ENCODE measurements at places on chromosomes 7 and 10.

GRCh38 chr7:21368317-21368716 is 59.6 kb upstream of the SP4 start:
- no peak for DNase-seq

DNA sequence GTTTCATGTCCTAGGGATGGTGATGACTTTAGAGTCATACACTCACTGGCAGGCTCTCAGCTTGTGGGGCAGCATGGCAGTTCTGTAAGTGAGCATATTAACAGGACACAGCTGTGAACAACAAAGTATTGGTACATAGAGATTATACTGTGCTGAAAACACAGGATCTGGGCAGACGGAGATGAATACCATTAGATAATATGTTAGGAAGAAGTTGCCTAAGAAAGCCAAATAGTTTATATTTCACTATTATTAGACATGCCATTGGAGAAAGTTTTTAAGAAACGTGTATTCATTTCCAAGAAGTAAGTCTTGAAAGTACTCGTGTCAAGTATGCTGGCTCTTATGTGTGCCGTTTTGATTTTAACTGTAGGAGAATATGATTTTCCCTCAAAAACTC is 274.5 kb downstream of the INHBA start:
- no peak for DNase-seq

DNA sequence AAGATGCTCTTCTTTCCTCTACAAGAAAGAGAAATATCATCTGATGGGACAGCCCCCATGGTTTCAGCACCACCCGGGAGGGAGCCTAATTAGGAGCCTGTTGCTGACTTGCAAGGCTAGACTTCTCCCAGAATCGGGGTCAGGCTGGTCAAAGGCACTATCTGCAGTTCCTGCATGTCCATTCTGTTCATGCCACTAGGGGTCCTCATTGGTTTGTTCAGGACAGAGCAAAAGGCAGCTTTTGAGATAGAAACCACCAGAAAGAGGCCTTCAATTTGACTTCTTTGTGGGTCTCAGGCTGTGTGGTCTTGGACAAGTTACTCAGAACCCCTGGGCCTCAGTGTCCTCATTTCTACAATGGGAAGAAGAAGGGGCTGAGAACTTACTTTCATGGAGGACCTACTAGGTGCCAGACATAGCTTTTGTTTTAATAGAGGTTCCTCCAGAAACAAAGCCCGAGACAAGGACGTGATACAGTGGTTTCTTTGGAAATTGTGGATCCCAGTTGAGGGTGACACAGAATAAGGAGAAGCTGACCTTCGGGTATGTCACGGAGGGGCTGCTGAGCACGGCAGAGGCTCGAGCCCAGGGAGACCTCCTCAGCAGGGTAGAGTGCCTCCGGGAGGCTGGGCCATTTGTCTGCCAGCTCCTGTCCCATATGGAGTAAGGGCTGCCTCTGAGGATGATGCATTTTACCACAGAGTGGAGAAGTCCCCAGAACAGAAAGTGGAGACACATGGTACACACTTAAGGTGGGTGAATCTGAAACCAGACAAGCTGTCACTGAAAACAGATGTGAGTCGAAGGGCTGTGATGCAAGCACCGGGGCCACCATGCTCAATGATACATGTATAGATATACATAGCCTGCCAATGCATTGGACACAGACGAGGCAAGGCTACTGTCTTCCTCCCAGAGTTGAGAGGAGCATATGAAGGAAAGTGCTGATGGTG is 33.1 kb upstream of the NEUROD6 start:
- DNase-seq, result peak; percentile 21

DNA sequence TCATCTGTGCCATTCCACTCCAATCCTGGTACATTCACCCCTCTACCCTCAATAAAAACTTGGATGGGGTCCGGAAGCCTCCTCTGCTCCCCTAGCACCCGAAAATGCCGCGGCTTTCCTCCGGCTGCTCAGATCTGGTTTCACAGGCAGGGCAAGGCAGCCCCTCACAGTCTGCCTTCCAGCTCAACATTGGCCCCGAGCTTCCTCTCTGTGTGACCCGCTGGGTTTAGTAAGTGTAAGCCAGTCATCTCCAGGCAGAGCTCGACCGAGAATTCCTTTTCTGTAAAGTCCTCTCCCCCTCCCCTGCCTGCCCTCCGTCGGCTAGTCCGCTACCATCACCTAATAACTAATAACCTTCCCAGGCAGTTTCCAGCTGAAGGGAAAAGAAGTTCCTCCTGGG is 3.4 kb downstream of the INHBA start:
- no peak for DNase-seq

GRCh38 chr7:55369427-55370400 is 4.6 kb downstream of the LANCL2 start:
- DNase-seq, result no peak

DNA sequence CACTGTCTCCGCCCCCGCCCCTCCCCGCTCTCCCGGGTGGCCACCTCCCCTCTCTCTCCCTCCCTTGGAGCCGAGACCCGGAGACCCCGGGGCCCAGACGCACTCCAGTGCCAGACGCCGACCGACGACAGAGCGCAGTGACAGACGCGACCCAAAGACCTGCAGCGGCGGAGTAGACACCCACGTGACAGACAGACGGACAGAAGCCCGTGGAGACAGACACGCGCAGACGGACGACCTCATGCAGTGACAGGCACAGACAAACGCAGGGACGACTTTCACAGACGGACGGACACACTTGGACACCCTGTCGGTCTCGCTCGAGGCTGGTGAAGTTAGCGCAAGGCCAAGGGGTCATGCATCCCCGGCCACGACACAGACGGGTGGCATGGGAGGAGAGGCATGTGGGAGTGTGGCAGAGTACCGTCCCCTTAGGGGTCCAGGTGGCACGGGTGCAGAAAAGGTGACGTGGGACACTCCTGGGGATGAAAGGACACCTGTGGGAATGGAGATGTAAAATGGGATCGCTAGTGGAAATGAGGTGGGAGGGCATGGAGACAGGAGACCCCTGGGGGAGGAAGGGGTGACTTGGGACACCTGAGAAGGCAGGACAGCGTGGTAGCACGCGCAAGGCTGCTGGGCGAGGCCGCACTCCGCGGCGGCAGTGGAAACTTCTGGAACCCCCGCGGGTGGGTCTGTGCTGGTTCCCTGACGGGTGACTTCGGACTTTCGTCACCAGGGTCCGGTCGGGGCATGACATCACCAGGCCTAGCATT is 456 bp upstream of the ACHE start:
- no peak for DNase-seq

- no peak for DNase-seq
Measured at GRCh38 chr10:63633677-63634487, 112.7 kb downstream of the REEP3 start.

DNA sequence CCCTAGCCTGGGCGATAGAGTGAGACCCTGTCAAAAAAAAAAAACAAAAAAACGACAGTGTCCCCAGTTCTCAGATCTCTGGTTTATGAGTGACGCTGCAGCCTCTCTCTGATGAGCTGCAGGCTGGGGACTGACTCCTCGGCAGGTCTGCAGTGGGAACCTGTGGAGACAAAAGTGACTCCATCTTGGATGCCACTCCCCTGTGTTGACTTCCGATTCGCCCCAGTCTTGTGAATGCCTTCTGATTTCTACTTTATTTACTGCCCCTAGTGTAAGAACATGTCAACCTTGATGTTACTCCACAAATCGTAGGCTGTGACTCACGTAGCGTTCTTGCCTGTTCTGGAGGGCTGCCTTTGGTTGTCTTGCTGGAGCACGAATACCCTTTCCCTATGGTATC is 6.2 kb downstream of the TACR2 start:
- no peak for DNase-seq

DNA sequence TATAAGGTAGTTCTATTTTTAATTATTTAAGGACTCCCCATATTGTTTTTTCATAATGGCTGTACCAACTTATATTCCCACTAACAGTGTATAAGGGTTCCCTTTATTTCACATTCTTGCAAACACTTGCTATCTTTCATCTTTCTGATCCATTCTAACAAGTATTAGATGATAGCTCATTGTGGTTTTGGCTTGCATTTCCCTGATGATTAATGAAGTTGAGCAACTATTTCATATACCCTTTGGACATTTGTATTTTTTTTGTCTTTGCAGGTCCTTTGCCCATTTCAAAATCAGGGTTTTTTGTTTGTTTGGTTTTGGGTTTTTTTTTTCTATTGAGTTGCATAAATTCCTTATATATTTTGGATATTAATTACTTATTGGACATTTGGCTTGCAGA is 107.2 kb downstream of the EPC1 start:
- no peak for DNase-seq

GRCh38 chr7:57404967-57405421 is 45.0 kb upstream of the ZNF716 start:
- DNase-seq, result no peak

GRCh38 chr10:35783305-35783838 is 141.3 kb upstream of the FZD8 start:
- no peak for DNase-seq

GRCh38 chr10:80280071-80280800 is 9.2 kb downstream of the MAT1A start:
- no peak for DNase-seq

GRCh38 chr7:57370739-57371098 is 79.3 kb upstream of the ZNF716 start:
- DNase-seq, result no peak

- DNase-seq, result no peak
Measured at GRCh38 chr10:28928484-28928883, 251.2 kb downstream of the BAMBI start.

DNA sequence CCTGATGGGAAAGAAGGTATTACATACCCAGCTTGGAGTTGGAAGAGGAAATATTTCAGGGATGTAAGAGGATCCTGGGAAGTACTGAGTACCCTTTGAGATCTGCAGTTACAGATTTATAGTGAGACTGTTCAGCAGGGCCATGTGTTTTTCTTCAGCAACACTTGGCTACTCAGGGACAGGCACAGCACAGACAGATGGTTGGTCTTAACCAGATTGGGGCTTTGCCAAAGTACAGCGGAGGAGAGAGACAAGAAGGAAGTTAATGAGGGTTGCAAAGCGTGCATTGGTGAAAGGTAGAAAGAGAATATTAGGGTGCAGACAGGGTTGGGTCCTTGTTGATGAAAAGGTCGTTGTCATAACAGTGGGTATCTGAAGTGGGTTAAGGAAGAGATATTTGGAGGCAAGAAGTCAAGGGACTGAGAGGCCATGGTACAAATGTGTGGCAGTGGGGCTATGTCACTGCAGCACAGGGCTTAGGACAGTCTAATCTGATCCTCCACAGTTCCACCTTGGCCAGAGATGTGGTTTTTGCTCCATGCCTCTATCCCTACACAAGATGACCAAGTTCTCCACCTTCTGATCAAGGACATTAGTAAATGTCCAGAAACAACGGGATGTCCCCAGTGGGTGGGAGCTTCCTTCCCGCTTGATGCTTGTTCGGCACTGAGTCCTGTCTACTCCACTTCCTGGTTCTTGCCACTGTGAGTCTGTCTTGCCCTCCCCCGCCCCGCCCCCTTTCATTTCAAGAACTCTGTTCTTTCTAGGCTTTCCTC is 18.9 kb upstream of the DNAJC1 start:
- peak; percentile 16 for DNase-seq

DNA sequence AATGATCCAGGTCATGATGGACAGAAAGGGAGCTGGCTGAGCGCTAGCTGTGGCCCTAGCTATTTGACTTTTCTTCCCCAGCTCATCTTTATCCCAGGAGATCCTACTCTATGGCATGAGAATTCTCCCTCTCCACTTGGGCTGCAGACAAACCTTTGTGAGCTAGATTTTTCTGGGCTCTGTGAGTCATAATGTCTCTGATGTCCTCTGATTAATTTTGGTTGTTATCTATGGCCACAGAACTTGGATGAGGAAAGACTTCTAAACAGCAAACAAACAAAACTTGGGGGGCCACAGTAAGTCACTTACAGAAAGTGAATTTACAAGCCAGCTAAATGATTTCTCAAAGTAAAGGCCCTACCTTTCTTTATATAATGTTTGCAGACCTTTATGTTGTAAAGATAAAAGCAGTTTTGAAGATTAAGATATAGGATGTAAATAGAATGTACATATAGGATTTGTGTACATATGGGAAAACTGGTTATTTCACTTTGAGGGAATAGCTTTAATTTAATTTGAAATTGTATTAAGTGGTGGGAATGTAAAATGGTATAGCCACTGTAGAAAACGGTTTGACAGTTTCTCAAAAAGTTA is 10.4 kb downstream of the ABLIM1 start:
- DNase-seq, result no peak

DNA sequence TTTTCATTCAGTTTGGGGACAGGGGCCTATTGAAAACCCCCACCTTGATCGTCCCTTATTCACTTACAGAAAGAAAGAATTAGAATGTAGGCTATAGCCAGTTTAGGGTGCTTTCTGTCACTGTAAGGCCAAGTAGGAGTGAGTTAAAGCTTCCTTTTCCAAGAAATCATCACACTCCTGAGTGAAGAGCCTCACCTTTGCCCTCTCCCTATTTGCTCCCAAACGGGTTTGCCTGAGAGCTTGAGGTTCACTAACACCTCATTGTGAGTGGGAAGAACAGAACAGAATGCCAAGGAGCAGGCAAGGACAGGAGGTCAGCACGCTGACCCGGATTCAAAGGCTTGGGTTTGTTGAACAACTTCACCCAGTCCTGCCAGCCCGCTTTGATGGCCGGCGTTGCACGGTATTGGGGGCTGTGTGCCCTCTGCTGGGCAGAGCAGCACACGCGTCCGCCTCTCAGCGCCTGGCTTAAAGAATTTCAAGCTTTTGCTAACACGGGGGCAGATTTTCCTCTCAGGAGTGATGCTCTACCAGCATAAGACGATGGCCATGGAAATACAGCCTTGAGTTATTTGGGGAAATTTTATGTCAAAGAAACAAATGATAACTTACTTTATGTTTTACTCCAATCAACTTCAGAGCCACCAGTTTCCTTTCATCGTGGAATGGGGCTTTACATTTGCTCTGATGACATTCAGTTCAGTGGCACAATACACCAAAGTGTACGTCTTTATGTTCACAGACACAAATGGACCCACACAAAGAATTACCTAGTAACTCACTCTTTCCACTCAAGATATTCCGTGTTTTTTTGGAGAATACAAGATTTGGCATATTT is 470.0 kb downstream of the SUGCT start:
- peak; percentile 9 for DNase-seq

DNA sequence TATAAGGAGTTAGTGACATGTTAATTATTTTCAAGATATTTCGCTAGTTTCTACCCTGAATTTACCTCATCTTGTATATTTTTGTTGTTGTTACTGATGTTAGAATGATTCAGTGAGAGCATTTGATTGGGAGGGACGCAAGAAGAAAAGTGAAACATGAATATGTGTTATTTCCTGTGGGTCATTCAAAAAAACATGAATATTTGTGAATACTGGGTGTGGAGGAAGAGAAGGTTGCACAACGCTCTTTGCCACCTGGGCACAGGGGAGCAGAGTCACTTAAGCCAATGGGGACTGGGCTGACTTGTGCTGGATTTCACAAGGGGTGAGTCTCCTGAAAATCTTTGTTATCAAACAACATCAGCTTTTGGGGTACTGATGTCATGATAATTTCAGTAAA is 39.5 kb downstream of the AGK start:
- DNase-seq, result peak; percentile 4

DNA sequence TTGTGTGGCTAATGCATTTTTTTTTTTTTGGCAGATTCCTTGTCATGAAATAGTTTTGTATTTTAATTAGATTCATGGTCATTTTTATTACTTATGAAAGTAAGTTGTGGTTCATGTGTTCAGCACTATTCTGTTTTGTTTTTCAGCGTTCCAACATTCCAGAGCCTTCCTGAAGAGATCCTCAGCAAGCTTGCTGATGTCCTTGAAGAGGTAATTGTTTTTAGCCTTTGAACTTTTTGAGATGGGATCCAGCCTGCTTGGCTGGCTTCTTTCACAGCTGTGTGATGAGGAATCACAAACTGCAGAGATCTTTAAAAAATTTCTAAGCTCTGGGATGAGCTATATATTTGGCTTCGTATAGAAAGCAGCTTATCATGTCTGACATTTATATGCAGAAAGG is 208.0 kb upstream of the CSTF2T start:
- DNase-seq, result no peak

- no peak for DNase-seq
Measured at GRCh38 chr7:101922631-101923601, 105.5 kb downstream of the CUX1 start.
